ENCODE measurements at places on chromosomes 5 and 9.
A peak's percentile ranks its signal among the peaks of the same experiment; 100 is the strongest.

- H3K4me3 ChIP-seq: no peak overlapping the region
- H3K36me3 ChIP-seq: no peaks in the 10 kb centered on the region
- no peak overlapping the region for H3K27ac ChIP-seq
- H3K27me3 ChIP-seq: no peaks in the 10 kb centered on the region
- no peaks in the 10 kb centered on the region for H3K4me1 ChIP-seq
- DNase-seq: no peak
Measured at GRCh38 chr5:53431665-53432064, 48.8 kb upstream of the FST start.

GRCh38 chr5:146461319-146461718 lies 14.2 kb downstream of the TCERG1 start:
- no peaks in the 10 kb centered on the region for H3K27me3 ChIP-seq
- DNase-seq: peak; percentile 90
- no peak overlapping the region for H3K4me3 ChIP-seq

- H3K4me1 ChIP-seq: no peaks in the 10 kb centered on the region
- no peak for DNase-seq
- H3K27me3 ChIP-seq: no peaks in the 10 kb centered on the region
- no peak overlapping the region for H3K27ac ChIP-seq
- no peak overlapping the region for H3K4me3 ChIP-seq
Measured at GRCh38 chr5:109365653-109366052, 44.1 kb downstream of the PJA2 start.

DNA sequence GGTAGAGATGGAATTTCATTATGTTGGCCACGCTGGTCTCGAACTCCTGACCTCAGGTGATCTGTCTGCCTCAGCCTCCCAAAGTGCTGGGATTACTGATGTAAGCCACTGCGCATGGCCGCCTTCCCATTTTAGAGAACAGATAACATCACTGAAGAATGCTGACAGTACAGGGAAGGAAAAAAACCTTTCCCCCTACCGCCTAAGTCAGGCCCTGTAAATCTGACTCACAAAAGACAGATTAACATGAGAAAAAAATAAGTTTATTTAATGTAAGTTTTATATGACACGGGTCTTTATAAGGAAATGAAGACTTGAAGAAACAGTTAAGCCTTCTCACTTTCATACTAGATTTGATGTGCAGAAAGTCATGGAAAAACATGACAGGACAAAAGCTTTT lies 227.2 kb upstream of the ZNF608 start:
- no peak overlapping the region for H3K27ac ChIP-seq
- H3K4me1 ChIP-seq: no peaks in the 10 kb centered on the region
- no peaks in the 10 kb centered on the region for H3K36me3 ChIP-seq
- H3K27me3 ChIP-seq: no peaks in the 10 kb centered on the region
- H3K4me3 ChIP-seq: no peak overlapping the region

DNA sequence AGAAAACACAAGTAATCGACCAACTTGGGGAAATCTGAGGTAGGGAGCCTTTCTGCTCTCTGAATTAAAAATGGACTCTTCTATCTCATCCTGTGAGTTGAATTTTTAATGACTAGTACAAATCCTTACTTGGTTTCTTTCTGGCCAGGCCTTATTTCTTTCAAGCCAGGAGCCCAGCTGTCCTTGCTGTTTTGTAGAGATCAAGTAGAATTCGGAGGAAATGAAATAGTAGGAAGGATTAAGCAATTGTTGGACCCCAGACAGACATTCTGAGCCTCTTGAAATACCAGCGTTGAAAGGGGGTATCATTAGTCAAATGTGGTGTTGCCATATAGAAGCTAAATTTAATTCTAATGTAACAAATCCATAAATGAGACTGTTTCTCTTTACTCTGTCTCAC lies 53.7 kb upstream of the SMIM15 start:
- H3K4me1 ChIP-seq: no peaks in the 10 kb centered on the region
- DNase-seq: no peak
- H3K4me3 ChIP-seq: no peak overlapping the region
- peaks cover 12% of the 10 kb centered on the region for H3K27me3 ChIP-seq

GRCh38 chr5:95029569-95030366 lies 255.1 kb downstream of the MCTP1 start:
- no peak overlapping the region for H3K4me3 ChIP-seq
- DNase-seq: no peak
- no peak overlapping the region for H3K27ac ChIP-seq
- no peaks in the 10 kb centered on the region for H3K36me3 ChIP-seq
- H3K27me3 ChIP-seq: no peaks in the 10 kb centered on the region
- peaks cover 39% of the 10 kb centered on the region for H3K4me1 ChIP-seq

DNA sequence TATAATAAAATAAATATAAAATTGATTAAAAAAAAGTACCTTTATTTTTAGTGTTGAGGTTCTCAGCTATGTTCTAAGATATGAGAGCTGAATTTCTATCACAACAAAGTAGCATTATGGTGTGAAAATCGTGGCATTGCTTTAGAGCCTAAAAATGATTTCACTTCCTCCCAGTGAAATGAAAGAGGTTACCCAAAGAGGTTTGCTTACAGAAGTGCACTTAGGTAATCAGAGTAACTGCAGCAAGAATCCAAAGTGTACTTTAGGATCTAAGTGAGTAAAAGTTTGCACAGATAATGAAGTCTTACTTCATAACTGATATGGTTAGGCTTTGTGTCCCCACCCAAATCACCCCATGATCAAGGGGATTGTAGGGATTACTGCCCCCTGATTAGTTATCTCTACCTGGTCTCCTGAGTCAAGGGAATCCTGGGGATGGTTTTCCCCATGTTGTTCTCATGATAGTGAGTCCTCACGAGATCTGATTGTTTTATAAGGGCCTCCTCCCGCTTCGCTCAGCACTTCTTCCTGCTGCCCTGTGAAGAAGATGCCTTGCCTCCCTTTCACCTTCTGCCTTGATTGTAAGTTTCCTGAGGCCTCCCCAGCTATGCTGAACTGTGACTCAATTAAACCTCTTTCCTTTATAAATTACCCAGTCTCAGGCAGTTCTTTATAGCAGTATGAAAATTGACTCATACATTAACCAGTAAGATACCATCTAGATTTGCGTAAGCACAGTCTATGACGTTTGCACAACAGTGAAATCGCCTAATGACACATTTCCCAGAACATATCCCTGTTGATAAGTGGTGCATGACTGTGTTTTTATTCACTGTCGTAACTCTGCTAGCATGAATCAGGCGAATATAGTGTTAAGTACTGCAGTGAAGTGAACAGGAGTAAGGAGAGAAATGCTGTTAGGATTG lies 40.3 kb upstream of the LRRC70 start:
- no peak overlapping the region for H3K4me3 ChIP-seq
- H3K27ac ChIP-seq: no peak overlapping the region
- no peaks in the 10 kb centered on the region for H3K27me3 ChIP-seq
- peak; percentile 58 for DNase-seq
- H3K36me3 ChIP-seq: no peaks in the 10 kb centered on the region

DNA sequence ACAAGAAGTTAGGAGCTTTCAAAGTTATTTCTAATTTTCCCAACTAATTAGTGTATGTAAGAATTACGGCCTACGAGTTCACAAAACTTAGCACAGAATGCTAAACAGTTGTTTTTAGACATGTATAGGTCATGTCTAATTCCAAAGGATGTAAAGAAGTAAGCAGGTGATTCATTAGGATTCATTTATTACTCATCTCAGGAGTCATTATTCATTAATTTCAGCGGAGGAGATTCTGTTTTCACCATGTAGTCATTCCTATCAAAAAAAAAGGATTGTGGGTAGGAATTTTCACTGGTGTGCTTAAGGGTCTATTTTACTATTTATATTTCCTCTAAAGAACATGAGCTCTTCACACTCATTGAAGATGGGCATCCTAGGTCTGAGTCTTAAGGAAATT lies 532.2 kb downstream of the ACTL7B start:
- H3K27ac ChIP-seq: no peak overlapping the region
- no peak for DNase-seq
- H3K36me3 ChIP-seq: no peaks in the 10 kb centered on the region
- no peak overlapping the region for H3K4me3 ChIP-seq

DNA sequence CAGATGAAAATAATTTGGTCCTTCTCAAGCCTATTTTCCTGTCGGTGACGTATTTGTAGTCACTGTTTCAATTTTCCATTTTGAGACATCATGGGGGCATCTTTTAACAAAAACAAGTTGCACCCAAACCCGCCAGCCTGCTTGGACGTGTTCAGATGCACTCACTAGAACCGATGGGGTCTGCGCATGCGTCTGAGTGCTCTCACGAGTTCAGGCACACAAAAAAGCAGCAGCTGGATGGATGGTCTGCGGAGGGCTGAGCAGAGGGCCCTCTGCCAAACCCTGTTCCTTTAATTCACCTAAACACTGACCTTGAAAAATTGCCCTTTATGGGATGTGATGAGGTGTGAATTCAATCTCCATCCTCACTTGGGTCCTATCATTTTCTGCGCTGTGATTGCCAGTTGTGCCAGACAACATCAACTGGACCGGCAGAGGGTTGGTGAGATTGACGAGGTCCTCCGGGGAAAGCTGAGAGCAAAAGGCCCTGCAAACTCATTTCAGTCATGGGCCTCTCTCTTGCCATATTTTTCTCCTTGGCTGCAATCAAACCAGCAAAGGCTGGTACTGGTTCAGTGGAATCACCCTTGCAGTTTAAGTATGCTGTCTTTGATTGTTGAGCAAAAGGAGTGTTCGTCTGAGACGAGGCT lies 251.9 kb downstream of the NFIB start:
- H3K27me3 ChIP-seq: no peaks in the 10 kb centered on the region
- H3K4me1 ChIP-seq: peaks cover 9% of the 10 kb centered on the region
- no peak overlapping the region for H3K27ac ChIP-seq
- H3K36me3 ChIP-seq: no peaks in the 10 kb centered on the region

GRCh38 chr5:65332591-65332990 lies 149.1 kb downstream of the ADAMTS6 start:
- peaks cover 13% of the 10 kb centered on the region for H3K36me3 ChIP-seq
- H3K27me3 ChIP-seq: no peaks in the 10 kb centered on the region
- DNase-seq: no peak
- no peaks in the 10 kb centered on the region for H3K4me1 ChIP-seq

DNA sequence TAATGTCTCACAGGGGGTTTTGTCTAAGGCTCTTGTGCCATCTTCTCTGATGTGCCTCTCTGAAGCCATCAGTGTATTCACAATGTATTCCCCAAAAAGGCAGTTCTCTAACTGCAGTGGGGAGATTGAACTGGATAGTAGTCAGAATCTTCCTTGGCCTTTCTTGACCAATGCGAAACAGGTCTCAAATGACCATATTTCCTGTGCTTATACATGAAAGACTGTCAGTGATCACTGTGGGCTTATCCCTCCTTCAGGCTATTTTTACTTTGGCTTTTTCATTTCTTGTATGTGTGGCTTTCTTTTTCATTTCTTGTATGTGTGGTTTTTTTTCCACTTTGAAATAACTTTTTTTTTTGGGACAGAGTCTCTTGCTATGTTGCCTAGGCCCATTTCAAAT lies 19.7 kb downstream of the HMGXB3 start:
- peaks cover 15% of the 10 kb centered on the region for H3K36me3 ChIP-seq
- no peak for DNase-seq
- peak overlapping the region; percentile 92 for H3K27ac ChIP-seq
- H3K4me1 ChIP-seq: peaks cover 49% of the 10 kb centered on the region

DNA sequence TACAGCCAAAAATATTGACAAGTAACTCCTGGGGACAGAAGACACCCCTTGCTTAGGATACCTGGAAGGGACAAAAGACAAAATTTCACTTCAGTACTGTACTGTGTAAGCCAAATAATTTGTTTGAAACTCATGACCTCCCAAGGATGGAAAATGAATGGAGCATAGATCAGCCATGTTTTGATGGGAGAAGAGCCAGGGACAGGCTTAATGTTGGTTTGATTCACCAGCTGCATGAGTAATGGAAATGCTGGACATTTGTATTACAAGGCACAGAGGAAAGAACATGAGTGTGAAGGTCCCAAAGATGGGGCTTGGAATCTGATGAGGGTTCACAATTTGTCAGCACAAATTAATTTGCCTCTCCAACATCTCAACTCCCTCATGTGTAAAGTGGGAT lies 122.8 kb downstream of the ENC1 start:
- H3K4me3 ChIP-seq: no peak overlapping the region
- peaks cover 4% of the 10 kb centered on the region for H3K4me1 ChIP-seq
- H3K27me3 ChIP-seq: no peaks in the 10 kb centered on the region

DNA sequence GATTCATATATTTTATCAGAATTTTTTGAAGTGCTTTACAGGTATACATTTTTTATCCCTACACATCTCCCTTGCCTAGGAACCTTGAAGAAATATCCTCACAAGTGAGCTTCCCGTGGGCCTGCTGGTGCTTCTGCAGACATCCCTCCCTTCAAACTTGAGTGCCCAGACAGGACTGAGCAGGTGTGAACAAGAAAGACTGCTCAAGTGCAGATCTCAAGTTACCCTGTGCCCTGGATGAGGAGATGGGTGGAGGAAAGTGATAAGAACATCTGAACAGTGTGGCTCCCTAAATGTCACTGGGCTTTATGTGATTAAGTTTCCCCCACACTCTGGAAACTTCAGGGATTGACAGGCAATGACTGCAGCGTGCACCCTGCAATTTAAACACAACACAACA lies 209.8 kb downstream of the TLE1 start:
- H3K4me1 ChIP-seq: no peaks in the 10 kb centered on the region
- no peak overlapping the region for H3K4me3 ChIP-seq
- H3K36me3 ChIP-seq: no peaks in the 10 kb centered on the region

- no peaks in the 10 kb centered on the region for H3K36me3 ChIP-seq
- H3K27me3 ChIP-seq: no peaks in the 10 kb centered on the region
- DNase-seq: no peak
- no peak overlapping the region for H3K27ac ChIP-seq
- H3K4me1 ChIP-seq: no peaks in the 10 kb centered on the region
Measured at GRCh38 chr5:108312258-108312657, 69.6 kb downstream of the FBXL17 start.

DNA sequence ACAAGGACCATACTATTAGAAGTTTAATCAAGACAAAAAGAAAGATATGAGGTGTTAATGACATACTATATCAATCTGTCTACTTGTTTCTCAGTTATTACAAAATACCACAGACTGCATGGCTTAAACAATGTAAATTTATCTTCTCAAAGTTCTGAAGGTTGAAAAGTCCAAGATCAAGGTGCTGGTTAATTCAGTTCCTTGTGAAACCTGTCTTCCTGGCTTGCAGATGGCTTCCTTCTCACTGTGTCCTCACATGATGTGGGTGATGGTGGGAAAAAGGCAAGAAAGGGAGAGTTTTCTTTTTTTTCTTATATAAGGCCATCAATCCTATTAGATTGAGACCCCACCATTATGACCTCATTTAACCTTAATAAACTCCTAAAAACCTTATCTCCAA lies 15.6 kb upstream of the SPINK14 start:
- no peak overlapping the region for H3K4me3 ChIP-seq
- DNase-seq: no peak
- H3K27me3 ChIP-seq: no peaks in the 10 kb centered on the region
- no peak overlapping the region for H3K27ac ChIP-seq
- H3K4me1 ChIP-seq: peaks cover 6% of the 10 kb centered on the region

- H3K27ac ChIP-seq: no peak overlapping the region
- H3K4me1 ChIP-seq: no peaks in the 10 kb centered on the region
- H3K27me3 ChIP-seq: no peaks in the 10 kb centered on the region
- DNase-seq: no peak
- H3K36me3 ChIP-seq: no peaks in the 10 kb centered on the region
Measured at GRCh38 chr9:77543131-77543822, 104.8 kb downstream of the GNA14 start.

Data from endothelial cell of umbilical vein (primary cell).